Renal pelvis (tissue), 12 donors: ENCODE measurements at places on chromosomes 4 and X.

DNA sequence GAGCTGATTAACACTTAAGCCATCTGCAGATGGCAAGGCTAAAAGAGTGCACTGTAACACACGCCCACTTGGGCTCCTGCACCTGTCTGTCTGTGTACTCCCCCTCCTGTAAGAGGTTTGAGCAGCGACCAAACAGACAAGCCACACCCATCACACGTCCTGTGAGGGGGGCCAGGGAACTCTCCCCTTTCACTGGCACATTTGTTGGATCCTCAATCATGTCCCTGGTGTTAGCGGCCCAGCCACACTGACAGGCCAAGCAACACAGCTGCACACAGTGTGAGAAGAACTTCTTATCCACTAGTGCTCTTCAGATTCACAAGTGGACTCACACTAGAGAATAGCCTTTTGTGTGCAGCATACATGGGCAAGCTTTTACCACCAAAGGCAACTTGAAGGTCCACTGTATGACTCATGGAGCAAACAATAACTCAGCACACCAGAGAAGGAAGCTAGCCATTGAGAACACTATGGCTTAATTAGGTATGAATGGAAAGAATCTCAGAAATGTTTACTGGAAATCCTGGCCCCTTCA is 29.1 kb upstream of the UTP14A start:
- no peak for DNase-seq

DNA sequence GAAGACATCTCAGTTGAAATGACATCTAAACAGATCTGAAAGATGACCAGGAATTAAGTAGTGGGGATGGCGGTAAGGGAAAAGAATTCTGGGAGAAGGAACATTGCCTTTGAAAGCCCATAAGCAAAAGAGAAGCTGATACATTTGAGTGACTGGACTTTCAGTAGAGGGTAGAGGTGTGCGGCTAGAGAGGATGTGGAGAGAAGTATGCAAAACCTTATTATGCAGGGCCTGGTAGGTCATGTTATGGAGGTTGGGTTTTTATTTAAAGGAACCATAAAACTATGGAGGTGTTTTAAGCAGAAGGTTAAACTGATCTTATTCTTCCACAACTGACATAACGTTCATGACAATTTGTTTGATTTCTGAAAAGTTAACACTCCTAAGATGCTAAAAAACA is 36.3 kb downstream of the RPS6KA3 start:
- DNase-seq = no peak

GRCh38 chrX:67731061-67731460 is 187.2 kb downstream of the AR start:
- peak; percentile 4 for DNase-seq

GRCh38 chr4:41287005-41287404 is 30.3 kb downstream of the UCHL1 start:
- peak; percentile 26 for DNase-seq

DNA sequence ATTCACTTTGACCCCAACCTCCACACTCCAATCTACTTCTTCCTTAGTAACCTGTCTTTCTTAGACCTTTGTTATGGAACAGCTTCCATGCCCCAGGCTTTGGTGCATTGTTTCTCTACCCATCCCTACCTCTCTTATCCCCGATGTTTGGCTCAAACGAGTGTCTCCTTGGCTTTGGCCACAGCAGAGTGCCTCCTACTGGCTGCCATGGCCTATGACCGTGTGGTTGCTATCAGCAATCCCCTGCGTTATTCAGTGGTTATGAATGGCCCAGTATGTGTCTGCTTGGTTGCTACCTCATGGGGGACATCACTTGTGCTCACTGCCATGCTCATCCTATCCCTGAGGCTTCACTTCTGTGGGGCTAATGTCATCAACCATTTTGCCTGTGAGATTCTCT is 344 bp downstream of the OR13H1 start:
- no peak for DNase-seq

GRCh38 chr4:177308847-177309521 is 690 bp upstream of the NEIL3 start:
- no peak for DNase-seq

DNA sequence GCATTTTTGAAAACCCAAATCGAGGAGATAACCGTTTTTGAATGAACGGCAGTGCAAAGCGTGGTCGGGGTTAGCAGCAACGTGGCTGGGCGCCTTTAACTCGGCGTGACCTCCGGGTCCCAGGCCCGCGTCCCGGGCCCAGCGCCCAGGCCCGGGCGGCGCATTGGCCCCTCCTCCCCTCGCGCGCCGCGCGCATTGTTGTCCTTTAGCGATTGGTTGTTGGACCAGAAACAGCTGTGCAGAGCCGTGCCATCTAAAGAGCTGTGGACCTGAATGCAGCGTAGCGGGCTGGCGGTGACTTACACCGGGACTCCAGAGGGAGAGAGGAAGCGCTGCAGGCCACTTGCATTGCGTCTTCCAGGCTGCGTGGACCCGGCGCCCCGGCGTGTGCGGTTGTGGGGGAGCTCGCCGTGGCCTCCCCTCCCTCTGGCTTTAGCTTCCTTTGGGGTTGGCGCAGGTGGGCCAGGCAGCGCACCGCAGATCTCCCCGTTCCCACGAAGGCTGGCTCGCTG is at the start of gene STOX2:
Gene STOX2, plus strand, starts transcription at position 227 of the 512 bp plus-strand sequence. CDS start 1,484 bp downstream, outside the sequence.
- DNase-seq = peak; percentile 80

- no peak for DNase-seq
These were observed 8.0 kb upstream of the PITX2 start for GRCh38 chr4:110630688-110631402.

DNA sequence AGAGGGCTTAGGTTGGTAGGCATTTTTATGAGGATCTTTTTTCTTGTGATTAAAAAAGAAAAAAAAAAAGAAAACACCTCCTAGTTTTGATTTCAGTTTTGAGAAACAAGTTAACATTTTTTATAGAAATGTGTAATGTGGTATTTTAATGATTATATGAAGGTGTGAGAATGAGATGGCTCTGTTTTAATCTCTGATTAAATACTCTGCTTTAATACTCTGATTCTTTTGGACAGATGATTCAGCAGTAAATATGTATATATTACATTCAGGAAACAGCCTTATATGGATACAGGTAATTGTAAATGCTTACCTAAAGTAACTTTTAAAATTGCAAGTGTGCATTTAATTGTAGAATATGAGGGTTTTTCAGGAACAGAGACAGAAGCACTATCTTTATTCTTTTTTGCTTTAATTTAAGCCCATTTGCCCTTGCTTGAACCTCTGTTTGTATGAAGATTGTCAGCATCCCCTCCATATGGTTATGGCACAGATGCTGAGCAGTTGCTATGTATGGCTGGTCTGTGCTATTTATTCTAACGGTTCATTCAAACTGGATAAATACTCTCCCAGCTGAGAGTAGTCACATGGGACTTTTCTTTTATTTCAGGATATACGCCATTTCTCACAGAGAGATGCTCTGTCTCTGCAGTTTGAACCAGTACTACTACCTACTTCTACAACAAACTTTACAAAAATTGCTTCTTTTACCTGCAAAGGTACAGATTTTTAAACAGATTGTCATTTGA is 101.0 kb upstream of the TLR2 start:
- no peak for DNase-seq

- no peak for DNase-seq
These were observed 133.4 kb downstream of the RASL11B start for GRCh38 chr4:52995360-52996030.

DNA sequence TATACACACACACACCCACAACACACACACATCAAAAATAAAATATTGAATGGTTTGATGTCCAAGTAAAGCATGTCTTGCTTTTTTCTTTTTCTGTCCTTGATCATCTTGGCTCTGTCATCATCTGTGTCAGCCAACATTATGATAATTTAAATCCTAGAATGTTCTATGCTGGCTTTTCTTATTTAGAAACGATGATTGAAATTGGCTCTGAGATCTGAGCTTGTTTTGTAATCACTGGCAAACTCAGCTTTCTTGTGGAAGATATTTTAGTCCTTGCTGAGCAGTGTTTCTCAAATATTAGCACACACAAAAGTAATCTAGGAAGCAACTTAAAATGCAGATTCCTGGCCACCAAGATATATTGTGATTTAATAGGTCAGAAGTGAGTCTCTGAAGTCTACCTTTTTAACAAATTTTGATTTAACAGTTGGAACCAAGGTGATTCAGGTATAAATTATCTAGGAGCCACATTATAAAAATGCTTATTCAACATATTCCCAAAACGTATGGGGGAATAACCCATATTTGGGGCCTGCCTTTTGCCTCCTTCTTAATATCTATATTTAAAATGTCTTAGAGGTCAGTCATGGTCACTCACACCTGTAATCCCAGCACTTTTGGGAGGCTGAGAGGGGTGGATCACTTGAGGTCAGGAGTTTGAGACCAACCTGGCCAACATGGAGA is 24.0 kb upstream of the DSPP start:
- DNase-seq = no peak

GRCh38 chrX:13339607-13340006 is 19.8 kb upstream of the ATXN3L start:
- no peak for DNase-seq

DNA sequence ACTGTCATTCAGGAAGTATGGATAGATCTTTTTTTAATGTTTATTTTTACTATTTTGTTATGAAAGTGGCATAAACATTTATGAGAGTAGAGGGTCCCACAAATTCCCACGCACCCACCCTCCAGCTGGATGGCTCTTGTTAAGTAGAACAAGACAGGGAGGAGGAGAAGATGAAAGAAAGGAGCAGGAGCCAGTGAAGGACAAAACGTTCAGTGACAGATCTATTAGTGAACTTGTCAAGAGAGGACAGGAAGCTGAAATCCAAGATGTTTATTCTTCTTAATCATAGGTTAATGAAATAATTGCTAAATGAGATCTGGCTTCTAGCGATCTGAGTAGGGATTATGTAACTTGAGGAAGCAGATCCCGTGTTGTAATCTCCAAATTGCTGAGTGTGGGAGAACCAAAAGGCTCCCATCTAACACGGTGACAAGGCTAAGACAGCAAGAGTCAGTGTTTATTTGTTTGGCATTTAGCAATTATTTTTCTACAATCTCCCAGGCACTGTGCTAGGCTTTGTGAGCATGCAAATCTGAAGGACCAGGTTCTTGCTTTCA is 162.5 kb downstream of the SHROOM3 start:
- DNase-seq = no peak

GRCh38 chrX:42748067-42748850 is 29.7 kb downstream of the PPP1R2C start:
- no peak for DNase-seq

DNA sequence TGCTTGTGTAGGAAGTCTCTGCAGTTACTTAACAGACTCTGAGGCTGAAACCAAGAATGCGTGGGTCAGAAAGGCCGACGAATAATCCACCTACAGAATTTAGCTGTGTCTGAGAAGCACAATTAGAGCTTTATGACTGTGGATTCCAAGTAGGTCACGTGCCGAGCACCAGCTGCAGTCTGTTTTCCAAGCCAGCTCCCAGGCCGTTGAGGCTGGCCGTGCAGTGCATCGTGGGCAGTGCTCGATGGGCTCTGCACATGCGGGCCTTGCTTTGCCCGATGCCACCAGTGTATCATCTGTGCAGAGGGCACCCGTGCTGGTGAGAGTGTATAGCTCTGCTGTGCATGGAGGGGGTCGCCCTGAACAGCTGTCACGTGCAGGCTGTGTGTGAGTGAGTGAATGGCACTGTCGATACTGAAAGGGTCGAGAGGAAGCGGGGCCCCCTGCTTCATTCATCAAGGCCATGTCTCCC is 67.5 kb upstream of the CLDN34 start:
- DNase-seq = peak; percentile 63

- DNase-seq = no peak
These were observed 44.8 kb upstream of the RPS6KA3 start for GRCh38 chrX:20311505-20311904.

DNA sequence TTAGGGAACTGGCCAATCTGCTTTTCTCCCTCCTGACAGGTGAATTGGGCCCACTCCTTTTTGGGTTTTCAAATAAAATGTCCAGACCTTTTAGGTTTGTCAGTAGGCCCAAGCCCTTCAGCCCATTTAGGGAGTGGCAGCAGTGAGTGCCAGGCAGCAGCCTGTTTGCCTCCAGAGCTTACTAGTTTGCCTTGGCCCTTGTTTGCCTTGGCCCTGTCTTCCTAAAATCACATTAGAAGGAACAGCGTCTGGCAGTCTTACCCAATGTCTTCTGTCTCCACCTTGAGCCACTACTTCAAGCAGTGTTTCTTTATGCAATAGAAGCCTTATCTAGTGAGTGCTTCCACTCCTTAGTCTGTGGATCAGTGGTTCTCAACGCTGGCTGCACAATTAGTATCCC is 117.1 kb downstream of the TMEM164 start:
- DNase-seq = no peak

- DNase-seq = no peak
These were observed 394.6 kb downstream of the SPOCK3 start for GRCh38 chr4:166839615-166840251.

DNA sequence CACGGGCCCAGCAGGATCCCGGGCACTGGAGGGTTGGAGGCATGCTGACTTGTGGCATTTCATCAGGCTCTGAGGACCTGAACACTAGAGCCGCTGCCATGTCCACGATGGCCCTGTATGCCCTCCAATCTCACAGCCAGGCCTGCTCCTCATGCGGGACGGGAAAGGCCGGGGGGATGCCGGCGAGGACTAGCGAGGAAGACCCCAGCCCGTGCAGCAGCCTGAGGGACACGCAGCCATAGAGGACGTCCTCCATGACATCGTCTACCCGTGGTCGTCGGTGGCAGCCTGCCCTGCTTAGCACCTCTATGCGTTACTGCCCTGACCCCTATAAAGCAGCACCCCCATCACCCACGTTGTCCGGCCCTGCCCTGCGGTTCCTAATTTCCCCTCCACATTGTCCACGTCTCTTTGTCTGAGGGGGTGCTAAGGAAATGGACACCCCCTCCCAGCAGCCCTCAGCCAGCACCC is 32.6 kb downstream of the HMX1 start:
- DNase-seq = no peak

DNA sequence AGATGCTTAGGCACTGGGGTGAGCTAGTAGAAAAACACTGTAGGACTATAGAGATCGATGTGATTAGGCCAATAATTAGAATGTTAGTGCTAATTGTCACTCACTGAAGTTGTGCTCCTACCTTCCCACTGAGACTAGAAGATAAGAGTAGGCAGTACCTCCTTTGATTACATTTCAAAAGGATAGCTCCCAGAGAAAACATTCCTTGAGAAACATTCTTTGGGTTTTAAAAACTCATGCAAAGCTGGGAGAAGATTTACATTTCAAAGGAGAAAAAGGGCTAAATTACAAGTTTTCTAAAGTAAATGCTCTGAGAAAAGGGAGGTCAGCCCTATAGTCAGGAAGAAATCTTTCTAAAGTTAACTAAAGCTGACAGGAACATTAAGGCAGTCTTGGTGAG is 860.3 kb upstream of the NDST4 start:
- DNase-seq = no peak

GRCh38 chr4:146976145-146976544 is 30.5 kb upstream of the TTC29 start:
- DNase-seq = no peak

GRCh38 chr4:101019313-101019712 is 328.0 kb downstream of the PPP3CA start:
- no peak for DNase-seq
